Stimulated activated CD8-positive, alpha-beta memory T cell treated with anti-CD3 and anti-CD28 coated beads, Interleukin-7, amount 100 ng/mL, for 1 hour (primary cell): ENCODE measurements at places on chromosomes 2 and 18.

- DNase-seq = no peak
These were observed 466.5 kb downstream of the METTL4 start for GRCh38 chr18:2104620-2105462.

- DNase-seq = no peak
These were observed 120.3 kb downstream of the PXDN start for GRCh38 chr2:1623906-1624445.

DNA sequence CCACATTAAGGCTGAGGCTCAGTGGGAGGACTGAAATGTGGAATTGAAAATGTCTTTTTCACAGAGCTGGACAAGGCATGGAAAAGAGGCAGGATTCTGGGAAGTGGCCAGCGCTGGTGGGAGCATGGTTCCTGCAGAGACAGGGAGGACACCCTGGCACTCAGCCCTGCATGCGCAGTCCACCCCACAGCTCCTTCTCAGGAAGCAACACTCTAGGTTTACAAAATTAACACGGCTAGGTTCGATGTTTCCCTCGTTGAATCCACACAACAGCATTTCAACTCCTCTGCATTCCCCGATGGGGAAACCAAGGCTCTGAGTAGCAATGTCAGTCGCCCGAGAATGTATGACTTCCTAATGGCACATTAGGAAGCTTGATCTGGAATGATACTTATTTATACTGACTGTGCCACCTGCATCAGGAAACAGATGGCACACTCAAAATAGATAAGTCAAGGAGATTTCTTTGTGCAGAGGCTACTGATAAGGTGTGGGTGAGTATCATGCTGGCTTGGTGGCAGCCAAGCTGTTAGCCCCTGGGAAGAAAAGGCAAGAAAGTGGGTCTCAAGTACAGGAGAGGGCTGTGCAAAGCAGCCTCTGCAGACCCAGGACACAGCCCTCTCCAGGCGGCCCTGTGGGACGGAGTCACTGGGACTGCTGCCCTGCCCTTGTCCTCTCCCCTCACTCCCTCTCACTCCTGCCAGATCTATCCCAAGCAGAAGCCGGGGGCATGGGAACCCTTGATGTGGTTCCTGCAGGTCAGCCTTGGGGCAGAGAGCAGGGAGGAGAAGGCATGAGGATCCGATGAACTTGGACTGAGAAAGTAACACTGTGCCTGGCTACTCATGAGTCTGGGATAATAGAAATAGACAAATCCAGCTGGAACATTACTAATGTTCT lies 158.4 kb upstream of the FHL2 start:
- no peak for DNase-seq

DNA sequence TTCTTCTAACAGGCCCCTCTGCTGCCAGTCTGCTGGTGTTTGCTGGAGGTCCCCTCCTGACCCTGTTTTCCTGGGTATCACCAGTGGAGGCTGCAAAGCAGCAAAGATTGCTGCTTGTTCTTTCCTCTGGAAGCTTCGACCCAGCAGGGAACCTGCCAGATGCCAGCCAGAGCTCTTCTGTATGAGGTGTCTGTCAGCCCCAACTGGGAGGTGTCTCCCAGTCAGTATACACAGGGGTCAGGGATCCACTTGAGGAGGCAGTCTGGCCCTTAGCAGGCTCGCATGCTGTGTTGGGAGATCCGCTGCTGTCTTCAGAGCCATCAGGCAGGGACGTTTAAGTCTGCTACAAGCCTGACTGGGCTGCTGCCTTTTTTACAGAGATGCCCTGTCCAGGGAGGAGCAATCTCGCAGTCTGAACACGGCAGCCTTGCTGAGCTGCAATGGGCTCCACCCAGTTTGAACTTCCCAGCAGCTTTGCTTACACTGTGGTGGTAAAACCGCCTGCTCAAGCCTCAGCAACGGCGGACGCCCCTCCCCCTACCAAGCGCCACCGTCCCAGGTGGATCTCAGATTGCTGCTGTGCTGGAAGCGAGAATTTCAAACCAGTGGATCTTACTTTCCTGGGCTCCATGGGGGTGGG lies 29.9 kb downstream of the CHCHD5 start:
- no peak for DNase-seq
